ENCODE measurements at places on chromosomes 3 and 15.
A peak's percentile ranks its signal among the peaks of the same experiment; 100 is the strongest.

GRCh38 chr15:56538901-56539545, 74.1 kb upstream of the MNS1 start:
- DNase-seq, result no peak

DNA sequence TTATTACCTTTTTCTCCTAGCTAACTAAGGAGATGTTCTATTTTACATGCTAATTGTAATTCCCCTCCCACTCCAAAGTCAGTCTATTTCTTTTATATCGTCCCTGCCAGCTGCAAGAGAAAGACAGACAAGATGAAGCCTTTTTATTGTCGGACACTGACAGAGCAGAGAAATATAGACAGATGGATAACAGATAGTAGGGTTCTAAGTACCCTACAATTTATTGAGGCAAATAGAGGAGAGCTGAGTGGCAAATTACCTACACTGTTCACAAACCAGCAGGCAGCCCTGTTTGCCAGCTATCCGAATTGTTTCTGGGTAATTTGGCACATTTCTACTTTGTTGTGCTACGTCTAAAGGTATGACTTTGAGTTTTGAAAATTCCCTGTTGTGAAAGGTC, 392.3 kb upstream of the ZNF717 start:
- no peak for DNase-seq

GRCh38 chr3:157238457-157238856, 78.5 kb upstream of the CCNL1 start:
- DNase-seq, result no peak

DNA sequence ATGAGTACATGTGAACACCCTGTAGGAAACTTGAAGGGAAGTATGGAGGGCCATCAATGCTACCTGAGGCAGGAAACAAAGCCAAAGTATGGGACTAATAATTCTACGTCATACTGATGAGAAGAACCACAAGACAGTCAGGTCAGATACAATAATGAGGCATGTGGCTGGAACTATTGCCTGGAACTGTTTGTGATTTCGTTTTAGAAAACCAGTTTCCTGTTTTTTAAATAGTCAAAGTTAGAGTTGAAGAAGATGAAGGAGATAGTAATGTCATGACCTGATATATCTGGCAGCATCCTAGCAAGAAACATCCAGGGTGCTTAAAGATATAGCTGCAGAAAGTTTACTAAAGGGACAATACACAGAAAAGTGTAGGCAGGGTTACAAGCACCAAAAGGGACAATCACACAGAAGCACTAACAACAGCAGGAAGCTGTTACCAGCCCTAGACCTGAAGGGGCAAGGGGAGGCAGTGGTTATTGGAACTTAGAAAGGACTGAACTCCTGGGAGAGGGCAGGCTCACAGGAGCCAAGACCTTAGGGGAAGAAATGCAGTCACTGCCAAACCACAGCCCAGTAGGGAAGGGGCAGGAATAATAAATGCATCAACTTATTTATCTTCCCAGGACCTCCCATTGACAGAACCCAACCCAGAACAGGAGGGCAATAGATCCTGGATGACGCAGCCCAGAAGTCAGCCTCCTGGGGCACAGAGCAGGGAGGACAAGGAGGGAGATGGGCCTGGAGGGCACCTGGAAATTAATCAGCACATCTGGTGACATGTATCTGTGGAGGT, 302.1 kb upstream of the STT3B start:
- no peak for DNase-seq

- DNase-seq, result peak; percentile 22
These were observed 9.1 kb upstream of the HPS3 start for GRCh38 chr3:149120051-149120972.

- DNase-seq, result no peak
These were observed 11.6 kb downstream of the CCR5AS start for GRCh38 chr3:46395210-46395661.

- DNase-seq, result no peak
These were observed 1.2 kb downstream of the CTSH start for GRCh38 chr15:78943692-78944091.

GRCh38 chr3:66453651-66454463, 47.0 kb downstream of the LRIG1 start:
- DNase-seq, result no peak

DNA sequence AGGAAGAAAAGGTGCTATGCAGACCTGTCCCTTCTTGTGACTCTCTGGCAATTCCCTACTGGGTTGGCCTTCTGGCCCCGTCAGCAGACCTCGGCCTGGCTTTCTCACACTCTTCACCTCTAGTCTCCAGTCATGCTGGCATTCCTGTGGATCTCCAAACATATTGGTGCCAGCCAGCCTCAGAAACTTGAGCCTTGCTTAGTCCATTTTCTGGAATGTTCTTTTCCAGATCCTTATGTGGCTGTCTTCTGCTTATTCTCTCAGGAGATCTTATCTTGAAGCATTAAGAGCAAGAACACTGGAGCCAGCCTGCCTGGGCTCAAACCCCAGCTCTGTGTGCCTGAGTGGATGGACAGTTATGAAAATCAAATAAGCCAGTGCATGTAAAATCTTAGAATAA, 88.2 kb upstream of the NTRK3 start:
- no peak for DNase-seq

- DNase-seq, result no peak
These were observed 227.5 kb upstream of the COL8A1 start for GRCh38 chr3:99410789-99411311.

GRCh38 chr3:122476532-122476931, 38.2 kb downstream of the KPNA1 start:
- no peak for DNase-seq

- no peak for DNase-seq
These were observed 287.5 kb downstream of the PTPRG start for GRCh38 chr3:61848885-61849284.

DNA sequence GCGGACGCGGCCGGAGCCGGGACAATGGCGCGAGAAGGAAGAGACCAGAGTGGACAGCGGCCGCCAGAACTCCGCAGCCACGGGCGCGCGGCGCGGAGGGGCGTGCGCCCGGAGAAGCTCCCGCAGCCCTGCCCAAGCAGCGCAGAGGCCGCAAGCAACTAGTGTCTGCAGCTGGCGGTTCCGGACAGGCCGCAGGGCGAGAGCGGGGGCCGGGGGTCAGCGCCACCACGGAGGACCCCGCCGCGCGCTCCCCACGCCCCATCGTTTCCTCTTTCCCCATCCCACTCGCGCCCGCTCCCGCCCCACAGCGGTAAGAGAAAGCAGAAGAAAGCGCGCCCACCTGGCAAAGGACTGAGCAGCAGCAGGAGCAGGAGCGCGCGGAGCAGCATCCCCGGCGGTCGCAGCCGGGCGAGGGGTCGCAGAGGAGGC, 440 bp downstream of the PRTG start:
- peak; percentile 48 for DNase-seq

DNA sequence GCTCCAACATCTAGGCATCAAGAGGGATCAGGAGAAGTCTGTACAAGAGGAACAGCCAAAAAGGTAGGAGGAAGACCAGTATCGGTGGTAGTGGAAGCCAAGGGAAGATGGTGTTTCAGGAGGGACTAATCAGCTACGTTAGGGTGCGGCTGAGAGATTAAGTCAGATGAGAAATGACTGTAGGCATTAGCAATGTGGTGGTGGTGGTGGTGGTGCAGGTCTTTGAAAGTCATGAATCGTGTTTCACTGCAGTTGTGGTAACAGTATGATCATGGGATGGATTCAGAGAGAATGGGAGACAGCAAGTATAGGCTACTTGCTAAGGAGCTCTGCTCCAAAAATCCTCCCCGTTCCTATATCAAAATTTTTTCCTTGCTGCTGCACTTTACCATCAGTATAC, 35.5 kb downstream of the ASTE1 start:
- DNase-seq, result no peak

- no peak for DNase-seq
These were observed 4.3 kb downstream of the TMPRSS7 start for GRCh38 chr3:112038863-112039262.

DNA sequence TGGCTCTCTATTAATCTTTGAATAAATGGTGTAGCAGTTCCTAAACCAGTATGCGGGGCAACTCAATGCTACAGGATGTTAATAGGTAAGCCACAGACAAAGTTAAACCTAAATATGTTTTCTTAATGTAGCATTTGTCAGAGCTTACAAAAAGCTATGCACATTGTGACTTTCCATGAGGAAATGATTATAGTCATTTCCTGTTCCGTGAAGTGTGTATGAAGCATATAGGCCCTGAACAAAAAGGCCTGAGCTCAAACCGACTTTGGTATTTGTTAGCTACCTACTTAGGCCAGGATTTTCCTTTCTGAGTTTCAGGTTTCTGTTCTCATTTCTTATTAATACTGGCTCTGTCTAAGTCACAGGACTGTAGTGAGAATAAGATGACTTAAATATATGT, 14.2 kb downstream of the ZNF80 start:
- DNase-seq, result no peak

- DNase-seq, result no peak
These were observed 19.5 kb downstream of the AMOTL2 start for GRCh38 chr3:134354612-134355251.

DNA sequence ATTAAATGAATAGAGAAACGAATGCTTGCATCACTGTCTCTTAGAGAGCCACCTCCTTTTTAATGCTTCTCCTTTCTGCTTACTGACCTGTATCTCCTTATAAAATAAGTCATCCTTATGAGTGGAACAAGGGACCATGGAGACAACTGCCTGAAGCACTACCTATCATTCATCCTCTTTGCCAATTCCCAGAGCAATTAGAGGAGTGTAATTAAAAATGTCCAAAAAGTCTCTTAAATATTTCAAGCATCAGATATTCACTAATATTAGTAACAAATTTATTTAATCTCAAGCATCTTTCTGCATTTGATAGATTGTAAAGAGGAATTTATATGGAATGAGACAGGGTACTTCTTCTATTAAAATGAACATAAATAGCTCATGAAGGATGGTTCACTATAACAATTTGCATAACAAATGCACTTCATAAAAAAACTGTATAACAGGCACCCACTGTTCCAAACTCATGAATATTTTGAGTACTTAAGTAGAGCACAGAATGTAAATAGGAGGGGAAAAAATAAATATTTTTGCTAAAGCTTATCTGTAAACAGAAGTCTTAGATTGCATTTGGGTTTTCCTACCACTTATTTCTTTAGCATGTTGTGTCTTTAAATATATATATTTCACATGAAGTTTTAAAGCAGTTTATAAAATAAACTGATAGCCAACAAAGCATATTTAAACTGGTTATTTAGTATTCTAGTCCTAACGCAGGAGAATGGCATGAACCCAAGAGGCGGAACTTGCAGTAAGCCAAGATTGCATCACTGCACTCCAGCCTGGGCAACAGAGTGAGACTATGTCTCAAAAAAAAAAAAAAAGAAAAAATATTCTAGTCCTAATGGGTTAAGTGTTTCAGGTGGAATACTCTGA, 269.3 kb downstream of the TBL1XR1 start:
- DNase-seq, result no peak

GRCh38 chr15:95464509-95464908, 866.0 kb upstream of the NR2F2 start:
- DNase-seq, result no peak

- DNase-seq, result no peak
These were observed 181.0 kb downstream of the SI start for GRCh38 chr3:164897342-164897741.

GRCh38 chr15:87354661-87355410, 901.7 kb downstream of the NTRK3 start:
- no peak for DNase-seq

DNA sequence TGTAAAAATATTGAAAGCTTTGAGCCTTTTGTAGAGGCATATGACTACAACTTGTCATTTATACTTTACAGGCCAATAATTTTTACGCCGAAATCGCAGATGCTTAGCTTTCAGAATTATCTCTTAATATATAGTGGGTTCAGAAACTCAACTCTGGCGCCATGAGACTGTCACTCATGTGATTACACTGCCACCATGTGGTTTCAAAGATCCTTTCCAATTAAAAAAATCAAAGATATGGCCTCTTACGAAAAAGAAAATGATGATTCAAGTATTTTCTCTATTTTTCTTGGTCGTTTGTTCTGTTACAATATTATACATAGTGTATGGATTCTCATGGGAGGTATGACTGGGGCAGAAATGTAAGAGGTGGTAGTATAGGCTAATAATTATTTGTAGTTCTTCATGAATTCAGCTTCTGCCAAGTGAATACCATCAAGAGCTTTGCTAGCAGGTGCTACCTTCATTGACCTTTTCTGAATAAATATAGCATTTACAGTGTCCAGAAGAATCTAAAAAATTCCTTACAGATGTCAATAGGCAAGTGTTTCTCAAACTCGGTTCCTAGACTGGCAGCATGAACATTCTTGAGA, 751.7 kb upstream of the GOLIM4 start:
- DNase-seq, result no peak

DNA sequence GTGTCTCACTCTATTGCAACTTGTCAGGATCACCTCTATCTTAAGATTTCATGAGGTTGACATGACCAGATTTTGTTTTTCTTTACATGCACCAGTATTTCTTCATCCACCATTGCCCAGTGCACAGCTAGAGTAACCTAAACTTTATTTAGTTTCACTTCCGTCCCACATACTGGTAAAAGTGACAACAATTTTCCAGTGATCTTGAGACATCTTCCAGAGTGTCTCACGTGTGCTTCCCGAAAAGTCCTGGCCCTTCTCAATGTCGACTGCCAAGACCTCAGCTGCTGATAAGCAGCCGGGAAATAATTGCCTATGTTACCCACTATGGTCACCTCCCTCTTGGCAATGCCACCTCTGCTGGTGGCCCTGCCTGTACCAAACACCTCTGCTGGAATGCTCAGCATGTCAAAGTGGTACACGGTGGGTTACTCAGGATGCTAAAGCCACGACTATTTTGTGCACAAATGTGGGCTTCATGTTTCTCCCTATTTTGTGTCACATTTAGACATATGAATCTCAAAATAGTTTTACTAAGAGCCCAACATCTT, 379.7 kb upstream of the TGFBR2 start:
- no peak for DNase-seq

DNA sequence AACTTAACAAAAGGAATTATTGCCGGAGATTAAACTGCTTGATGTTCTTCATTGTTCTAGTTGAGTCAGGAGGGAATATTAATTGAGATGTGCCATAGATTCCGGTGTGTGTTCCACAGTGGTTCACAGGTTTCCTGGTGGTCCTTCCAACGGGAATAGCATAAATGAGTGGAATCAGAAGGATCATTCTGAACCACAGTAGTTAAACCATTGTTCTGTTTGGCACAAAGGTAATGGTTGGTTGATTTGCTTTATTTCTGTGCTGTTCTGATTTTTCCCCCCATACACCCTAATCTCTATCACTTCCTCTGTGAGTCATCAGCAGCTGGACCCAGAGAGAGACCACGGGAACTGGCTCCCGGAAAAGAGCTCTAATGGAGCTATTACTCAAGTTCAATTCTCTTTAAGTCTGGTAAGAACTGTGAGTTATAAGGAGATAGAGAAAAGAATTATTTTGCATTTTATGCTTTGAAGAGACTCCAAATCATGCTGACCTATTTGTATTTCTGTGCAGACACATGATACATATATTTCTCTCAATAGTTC, 627.2 kb downstream of the ZIC1 start:
- no peak for DNase-seq

- no peak for DNase-seq
These were observed 397.7 kb downstream of the MAGI1 start for GRCh38 chr3:65641045-65641444.

GRCh38 chr15:93485438-93486327, 396.7 kb upstream of the RGMA start:
- no peak for DNase-seq
